ENCODE measurements at places on chromosomes 11 and 22.

DNA sequence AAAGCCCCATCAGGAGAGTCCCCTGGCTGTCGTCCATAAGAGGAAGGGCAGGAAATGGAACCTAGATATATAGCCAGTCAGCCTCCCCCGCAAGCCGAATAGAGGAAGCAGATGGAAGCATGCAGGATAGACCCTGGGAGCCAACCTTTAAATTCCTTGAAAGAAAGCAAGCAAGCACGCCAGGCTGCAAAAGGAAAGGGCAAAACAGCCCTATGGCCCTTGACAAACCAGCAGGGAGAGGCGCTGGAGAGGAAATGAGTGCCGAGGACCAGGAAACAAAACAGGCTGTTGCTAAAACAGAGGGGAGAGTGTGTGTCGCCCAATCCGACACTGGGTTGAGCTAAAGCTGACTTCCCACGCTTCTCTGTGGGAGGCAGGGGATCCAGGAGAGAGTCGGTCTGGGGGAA, 203.5 kb upstream of the MTNR1B start:
- DNase-seq: no peak

DNA sequence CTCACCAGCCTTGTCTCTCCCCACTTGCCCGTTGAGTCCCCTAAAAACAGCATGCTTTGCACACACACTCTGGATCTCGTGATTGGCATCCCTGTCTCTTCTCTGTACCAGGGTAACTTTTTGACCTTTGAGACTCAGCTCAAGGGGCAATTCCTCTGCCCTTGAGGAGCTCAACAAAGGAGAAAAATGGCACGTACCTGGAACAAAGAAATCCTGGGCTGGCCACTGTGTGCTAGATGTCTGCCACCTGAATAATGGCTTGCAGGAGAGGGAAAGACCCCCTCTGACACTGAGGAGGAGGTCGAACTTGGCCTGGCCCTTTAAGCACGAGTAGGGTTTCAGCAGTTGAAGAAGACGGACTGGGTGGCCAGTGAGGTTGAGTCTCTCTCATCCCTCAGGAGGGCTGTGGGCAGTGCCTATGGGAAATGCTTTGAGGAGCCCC, 5.8 kb downstream of the UBE2L3 start:
- no peak for DNase-seq

- no peak for DNase-seq
Measured at GRCh38 chr11:121293288-121293594, 670 bp downstream of the SC5D start.

DNA sequence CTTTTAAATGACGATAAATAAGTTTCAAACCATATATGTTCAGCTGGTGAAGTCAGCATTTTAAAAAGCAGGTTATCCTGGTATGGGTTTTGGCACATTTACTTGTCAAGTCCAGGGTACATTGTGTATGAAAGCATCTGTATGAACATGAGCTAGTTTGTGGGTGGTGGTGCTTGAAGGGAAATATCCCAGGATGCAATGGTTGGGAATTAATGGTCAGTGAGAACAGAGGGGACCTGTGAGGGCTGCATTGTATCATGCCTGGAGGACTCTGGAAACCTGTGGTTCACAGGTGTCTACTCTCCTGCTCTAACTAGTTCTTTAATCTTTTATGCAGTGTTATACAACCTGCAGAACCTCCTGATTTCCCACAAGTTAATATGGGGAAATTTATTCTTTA, 5.8 kb downstream of the DEPDC7 start:
- DNase-seq: no peak

DNA sequence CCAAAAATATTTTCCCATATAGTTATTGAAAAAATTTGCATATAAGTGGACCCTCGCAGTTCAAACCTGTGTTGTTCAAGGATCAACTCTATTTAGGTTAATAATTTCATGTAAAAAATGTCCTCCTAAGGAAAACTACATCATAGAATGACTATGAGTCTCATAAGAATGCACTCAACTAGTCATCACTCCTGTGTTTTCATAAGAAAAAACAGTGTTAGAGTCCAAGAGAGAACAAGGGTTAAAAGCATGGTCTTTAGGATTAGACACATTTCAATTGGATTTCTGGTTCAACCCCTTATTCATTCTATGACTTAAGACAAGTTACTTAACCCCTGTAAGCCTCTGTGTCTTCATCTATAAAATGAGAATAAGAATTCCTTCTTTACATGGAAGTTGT, 5.1 kb downstream of the PARVA start:
- DNase-seq: no peak

GRCh38 chr11:108620958-108621772, 27.6 kb upstream of the EXPH5 start:
- DNase-seq: no peak

DNA sequence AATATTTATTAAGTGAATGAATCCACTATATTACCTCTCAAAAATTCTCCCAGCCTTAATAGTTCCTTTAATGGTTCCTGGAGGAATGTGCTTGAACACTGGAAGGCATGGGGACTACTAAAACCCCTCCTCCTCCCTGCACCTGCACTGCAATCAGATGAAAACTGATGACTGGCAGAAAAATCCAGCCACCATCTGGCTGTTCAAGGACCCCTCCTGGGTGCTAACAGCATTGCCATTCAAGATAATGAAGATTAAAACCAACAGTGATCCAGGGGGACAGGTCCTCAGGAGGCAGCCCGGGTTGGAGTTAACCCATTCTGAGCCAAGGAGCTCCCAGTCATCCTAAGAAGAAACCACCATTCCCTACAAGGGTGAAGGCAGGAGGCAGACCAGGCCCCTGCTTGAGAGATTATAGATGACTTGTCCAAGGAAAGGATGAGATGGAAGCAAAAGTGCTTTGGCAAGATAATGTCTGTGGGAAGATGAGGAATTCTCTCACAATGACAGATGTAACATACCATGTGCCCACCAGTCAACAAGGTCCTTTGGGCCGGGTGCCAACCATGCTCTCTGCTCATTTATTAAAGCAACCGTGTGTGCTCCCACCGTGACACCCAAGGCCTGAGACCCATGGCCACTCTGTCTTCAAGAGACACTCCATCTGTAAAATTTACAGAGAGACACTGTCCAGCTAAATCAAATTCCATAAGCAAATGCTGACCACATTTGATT, 90.6 kb downstream of the LARGE1 start:
- no peak for DNase-seq

DNA sequence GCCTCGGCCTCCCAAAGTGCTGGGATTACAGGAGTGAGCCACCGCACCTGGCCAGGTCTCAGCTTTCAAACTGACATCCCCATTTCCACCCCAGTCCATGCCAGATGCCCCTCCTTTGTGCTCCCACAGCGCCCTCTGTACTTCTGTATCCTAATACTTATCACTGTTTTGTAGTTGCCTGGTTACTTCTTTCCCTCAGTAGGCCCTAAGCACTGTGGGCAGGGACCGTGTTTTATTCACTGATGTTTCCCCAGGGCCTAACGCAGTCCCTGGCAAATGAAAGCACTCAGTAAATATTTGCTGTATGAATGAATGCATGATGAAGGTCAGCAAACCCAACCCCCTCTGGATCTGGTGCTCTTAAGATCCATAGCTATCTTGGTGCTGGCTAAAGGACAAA, 2.2 kb upstream of the TRIM3 start:
- no peak for DNase-seq

DNA sequence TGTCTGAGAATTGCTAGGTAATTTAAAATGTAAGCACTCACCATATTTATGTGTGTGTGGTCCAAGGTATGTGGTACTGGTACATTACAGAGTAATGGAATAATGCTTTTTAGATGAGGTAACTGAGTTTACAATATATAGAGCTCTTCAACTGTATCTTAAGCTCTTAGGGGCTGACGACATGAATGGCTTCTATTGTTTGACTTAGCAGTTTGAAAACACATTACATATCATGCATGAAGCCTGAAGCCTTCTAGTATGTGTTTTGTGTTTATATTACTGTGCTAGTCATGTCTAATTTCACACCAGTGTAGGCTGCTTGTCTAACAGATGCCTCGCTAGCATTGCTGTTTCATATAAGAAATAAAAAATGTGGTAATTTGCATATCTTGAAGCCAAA, 37.2 kb downstream of the GAS2 start:
- no peak for DNase-seq

DNA sequence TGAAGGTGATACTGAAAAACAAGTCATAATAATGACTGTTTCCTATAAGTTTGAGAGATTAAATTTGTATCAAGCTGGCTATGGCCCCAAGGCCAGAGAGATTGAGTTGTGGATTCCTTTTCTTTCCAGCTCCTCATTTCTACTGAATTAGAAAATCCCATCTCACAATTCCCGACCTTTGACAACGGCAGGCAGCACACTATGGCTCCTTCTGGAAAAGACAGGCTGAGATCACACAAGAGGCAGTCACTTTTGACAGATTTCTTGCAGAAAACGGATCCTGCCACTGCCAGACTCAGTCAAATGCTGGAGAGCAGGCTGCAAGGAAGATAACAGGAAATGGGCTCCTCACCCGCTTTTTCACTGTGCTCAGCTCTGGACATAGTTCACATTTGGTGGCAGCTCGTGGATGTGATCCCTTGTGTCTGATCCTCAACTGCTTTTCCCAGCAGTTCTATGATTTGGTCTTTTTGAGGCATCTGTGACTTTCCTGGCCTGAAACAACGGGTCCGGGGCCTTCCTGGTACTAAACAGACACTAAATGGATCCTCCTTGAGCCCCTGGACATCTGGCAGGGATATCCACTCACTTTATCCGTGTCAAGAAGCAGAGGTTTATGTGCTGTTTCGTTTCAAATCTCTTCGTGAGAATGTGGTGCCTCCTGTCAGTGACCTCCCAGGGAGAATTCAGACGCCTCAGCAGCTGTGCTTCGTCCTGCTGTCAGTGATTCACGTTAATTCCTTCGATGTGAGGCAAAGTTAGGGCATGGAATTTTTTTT, 26.1 kb upstream of the RTL6 start:
- DNase-seq: no peak

DNA sequence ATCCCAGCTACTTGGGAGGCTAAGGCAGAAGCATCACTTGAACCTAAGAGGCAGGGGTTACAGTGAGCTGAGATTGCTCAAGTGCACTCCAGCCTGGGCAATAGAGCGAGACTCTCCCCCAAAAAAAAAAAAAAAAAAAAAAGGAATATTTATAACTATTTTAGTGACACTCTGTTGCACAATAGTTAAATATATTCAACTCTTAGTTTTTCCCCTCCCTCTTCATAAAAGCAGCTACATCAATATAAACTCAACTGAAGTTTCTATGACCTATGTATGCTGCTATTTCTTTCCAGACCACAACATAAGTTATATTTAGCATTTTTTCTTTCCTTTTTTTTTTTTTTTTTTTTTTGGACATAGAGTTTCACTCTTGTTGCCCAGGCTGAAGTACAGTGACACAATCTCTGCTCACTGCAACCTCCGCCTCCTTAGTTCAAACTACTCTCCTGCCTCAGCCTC, 19.2 kb downstream of the CELF1 start:
- DNase-seq: no peak

DNA sequence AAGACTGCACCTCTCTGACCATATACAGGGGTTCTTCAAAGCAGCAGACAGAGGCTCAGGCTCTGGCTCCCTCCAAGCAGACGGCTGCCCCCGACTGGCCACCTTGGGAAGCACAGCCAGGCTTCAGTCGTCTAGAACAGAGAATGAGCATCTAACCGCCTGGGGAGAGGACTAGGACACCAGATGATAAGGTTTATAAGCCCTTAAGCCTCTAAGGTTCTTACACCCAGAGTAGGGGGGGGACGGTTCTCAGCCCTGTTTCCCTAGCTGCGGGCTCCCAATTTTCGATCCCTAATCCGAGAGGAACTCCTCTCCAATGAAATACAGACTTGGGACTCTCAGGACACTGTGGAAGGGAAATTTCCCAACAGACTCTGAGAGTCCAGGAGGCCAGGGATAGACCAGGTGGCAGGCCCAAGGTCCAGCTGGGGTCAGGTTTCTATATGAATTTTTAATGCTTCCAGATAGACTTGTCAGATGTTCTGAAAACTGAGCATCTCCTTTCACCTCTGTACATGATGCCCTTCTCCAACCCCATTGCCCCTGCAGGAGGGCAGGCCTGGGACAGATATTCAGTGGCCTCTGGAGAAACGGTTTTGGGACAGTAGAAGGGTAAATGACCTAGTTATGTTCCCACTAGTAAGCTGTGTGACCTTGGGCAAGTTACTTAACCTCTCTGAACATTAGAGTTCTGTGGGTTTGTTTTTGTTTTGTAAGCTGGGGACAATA, 20.2 kb downstream of the RTN4RL2 start:
- DNase-seq: peak; percentile 64

DNA sequence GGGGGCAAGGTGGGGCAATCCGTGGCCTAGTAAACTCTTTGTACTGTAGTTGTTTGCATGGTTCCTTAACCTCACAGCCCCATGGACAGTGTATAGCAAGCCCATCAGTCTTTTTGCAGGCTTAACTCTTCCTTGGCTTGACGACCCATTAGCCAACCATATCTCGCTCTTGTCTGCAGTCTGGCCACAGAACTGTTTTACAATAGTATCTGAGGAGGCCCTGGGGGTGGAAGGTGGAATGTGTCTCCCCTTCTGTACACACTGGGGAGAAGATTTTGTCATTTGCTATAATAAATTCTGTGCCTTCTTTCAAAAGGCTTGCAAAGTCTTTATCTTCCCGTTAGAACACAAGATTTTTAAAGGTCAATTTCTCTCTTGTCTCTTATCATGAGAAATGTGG, 190.3 kb upstream of the NARS2 start:
- no peak for DNase-seq

GRCh38 chr11:124751741-124752470, at the start of gene VSIG2:
TSS of gene VSIG2 (minus strand) at chr11:124752255. CDS start at chr11:124752137, 118 bp downstream.
- DNase-seq: no peak

GRCh38 chr11:75770102-75770501, 1.5 kb downstream of the DGAT2 start:
- DNase-seq: no peak

- DNase-seq: no peak
Measured at GRCh38 chr11:64715110-64715509, 7.9 kb downstream of the NRXN2 start.

- DNase-seq: no peak
Measured at GRCh38 chr11:63951779-63952536, 13.2 kb downstream of the NAA40 start.

DNA sequence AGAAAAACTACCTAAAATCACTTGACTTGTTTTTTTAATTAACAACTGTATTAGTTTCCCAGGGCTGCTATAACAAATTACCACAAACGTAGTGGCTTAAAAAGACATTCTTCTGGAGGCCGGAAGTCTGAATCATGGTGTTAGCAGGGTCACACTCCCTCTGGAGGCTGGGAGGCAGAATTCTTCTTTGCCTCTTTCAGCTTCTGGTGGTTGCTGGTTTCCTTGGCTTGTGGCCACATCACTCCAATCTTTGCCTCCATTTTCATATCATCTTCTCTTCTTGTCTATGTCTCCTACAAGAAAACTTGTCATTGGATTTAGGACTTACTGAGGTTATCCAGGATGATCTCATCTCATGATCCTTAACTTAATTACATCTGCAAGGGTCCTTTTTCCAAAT, 7.4 kb upstream of the INCENP start:
- DNase-seq: no peak

- DNase-seq: no peak
Measured at GRCh38 chr11:128690665-128691101, 3.2 kb upstream of the FLI1 start.
